ENCODE measurements at places on chromosomes 1 and 21.
A peak's percentile ranks its signal among the peaks of the same experiment; 100 is the strongest.

DNA sequence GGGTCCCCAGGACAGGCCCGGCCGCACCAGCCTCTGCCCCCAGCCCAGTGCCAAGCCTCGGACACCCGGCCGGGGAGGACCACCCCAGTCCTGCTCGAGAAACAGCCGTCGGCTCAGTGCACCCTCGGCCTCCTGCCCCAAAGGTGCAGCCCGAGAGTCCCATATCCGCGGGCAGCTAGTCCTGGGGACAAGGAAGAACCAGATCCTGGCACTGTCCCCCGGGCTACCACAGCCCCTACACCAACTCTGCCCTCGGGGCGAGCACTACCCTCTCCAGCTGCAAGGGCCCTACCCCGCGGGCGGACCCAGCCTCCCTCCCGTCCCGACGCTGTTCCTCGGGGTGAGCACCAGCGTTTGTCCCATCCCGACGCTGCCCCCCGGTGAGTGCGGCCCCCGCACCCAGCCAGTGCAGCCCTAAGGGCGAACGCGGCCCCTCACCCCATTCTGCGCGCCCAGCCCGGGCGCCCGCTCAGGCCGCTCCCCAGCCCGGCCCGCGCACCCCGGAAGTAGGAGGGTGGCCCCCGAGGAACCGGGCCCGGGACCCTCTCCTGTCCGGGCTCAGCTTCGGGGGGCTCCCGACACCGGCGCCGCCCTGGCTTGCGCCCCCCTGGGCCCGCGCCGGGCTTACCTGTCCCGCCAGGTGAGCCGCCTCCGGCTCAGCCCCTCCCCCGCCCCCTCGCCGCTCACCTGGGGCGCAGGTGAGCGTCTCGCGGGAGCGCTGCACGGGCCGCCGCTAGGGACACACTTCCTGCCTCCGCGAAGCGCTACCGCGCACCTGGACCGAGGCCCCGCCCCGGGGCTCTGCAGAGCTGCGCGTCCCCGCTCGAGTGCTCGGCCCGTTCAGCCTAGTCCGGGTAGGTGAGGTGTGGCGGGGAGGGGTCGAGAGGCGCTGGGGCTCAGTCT lies at the start of gene KDF1:
TSS of gene KDF1 (minus strand) at position 747 of the 903 bp plus-strand sequence. CDS start 8,088 bp downstream, outside the sequence.
- peak; percentile 31 for DNase-seq

DNA sequence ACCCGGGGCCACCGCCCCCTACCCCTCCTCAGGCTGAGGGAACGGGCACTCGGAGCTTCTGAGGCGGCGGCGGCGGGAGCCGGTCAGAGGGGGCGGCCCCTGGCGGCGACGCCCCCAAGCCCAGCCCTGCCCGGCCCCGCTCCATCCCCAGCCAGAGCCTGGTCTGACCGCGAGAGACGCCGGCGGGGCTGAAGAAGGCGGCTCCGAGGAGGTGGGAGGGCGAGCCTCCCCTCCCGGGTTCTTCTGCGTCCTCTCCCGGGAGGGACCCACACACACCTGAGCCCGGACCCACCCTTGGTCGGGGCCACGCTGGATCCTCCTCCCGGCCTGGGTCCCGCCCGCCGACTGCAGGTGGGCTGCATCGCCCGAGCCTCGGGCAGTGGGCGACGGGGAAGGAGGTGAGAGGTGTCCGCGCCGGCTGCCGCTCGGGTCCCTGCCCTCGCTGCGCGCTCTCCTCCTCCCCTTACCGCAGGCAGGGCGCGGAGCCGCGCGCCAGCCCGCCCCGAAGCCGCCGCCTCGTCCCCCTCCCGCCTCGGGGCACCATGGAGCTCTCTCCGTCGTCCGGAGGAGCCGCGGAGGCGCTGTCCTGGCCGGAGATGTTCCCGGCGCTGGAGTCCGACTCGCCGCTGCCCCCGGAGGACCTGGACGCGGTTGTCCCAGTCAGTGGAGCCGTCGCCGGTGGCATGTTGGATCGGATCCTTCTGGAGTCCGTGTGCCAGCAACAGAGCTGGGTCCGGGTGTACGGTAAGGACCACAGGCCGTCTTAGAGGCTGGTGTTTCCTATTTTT lies at the start of gene RASAL2:
TSS of gene RASAL2 (plus strand) at position 154 of the 788 bp plus-strand sequence. CDS start at position 543, 389 bp downstream.
- peak; percentile 45 for DNase-seq

GRCh38 chr1:203629507-203630082 lies 3.0 kb downstream of the ATP2B4 start:
- peak; percentile 68 for DNase-seq

GRCh38 chr1:33171977-33172813 lies 9.6 kb downstream of the TRIM62 start:
- no peak for DNase-seq

- no peak for DNase-seq
Observed at GRCh38 chr21:39029900-39030884, 153.1 kb downstream of the PSMG1 start.

DNA sequence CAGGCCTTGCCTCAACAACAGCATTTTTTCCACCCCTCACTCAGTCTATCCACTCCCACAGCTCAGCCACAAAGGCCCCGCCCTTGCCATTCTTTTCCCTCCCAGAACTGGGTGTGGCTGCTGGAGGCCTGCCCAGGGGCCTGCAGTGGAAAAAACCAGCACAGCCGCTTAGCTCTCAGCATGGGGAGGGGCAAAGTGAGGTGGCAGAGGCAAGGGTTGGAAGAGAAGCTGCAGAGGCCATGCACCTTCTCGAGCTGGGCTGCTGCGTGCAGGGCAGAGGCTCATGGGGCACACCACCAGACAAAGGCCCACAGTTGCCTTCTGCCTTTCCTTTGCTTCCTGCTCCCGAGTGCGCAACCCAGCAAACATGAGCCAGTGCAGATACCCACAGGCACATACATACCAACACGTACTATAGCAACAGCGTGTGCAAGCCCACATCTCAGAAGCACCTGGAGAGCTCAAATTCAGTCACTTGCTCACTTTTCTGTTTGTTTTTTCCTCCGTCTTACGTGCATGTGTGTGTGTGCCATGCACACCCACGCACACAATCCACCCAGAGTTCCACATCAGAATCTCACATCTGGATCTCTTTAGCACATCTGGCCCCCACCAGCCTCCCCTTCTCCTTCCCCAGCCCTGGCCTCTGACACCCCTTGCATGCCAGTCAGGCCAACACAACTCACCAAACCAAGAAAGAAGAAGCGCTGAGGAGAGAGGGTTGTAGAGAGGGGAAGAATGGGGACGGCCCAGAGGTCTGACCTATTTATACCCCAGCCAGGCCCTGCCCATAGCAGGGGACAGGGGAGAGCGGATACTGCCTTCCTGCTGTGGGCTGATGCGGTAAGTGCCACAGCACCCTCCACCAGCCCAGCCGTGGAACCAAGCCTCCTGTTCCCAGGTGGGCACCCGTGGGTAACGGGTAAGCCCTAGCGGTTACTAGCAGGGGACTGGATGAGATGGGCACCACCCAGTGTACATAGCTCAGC lies at the start of gene S100A4:
TSS of gene S100A4 (minus strand) at position 740 of the 989 bp plus-strand sequence. CDS start 1,012 bp downstream, outside the sequence.
- peak; percentile 83 for DNase-seq

GRCh38 chr1:4485398-4485797 lies 169.0 kb upstream of the AJAP1 start:
- DNase-seq = no peak

- DNase-seq = no peak
Observed at GRCh38 chr1:33295023-33295422, 25.9 kb downstream of the A3GALT2 start.

GRCh38 chr1:64405833-64406232 lies 64.1 kb upstream of the CACHD1 start:
- DNase-seq = no peak

DNA sequence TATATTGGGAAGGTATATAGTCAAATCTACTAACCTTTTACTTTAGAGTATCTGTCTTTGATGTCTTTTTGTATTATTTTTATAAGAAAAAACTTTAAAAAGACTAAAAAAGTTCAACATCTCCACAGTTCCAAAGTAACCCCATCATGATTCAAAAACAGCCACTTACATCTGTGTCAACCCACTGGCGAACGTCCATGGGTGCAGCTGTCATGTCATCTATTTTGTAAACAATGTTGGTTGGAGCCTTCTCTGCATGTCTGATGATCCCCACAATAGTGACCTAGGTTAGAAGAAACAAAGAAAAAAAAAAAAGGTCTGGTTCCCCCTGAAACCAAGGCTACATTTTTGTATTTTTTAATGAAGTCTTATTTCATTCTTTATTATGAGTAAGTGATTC lies 28.0 kb upstream of the SMPDL3B start:
- DNase-seq = no peak

DNA sequence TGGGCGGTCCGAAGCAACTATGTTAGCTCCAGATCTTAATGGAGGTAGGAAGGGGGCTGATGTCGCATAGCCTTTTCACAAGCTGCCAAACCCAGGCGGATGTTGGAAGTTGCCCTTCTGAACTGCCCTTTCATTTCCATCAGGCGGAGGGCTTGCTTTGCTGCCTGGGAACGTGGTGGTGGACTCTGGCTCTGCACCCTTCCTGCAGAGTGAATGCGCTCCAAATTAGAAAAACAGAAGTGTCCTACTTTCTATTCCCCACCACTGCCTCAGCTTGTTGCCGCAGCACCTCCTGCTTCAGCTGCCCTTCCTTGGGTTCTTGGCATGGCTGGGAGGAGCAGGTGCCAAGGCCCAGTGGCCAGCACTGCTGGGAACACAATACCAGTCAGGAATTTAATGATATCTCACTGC lies 60.6 kb downstream of the AK4 start:
- no peak for DNase-seq

- peak; percentile 51 for DNase-seq
Observed at GRCh38 chr1:203038217-203038741, 12.0 kb downstream of the PPFIA4 start.

GRCh38 chr1:199774433-199775089 lies 252.9 kb upstream of the NR5A2 start:
- no peak for DNase-seq

DNA sequence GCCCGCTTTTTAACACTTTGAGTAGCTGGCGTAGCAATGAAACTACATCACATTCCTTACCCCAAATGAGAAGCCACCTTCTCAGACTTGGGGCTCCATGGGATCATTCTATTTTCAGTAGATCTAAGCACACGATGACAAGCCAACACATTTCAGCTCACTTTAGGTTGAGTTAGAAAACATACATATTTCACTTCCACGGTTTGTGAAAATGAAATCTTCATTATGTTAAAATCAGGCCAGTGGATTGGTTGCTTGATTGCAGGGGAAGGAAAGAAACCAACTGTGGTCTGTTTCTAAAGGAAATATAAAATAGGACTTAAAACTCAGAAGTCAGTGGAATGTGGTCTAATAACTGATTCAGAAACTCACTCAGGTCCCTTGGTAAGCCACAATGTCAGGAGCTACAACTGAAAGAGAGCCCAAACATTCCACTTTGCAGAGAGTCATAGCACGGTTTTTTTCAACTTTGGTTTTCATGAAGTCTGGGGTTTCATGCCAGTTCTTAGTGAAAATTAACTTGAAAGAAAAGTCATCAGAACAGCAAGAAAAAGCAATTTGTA lies 82.3 kb upstream of the TIAM1 start:
- no peak for DNase-seq

GRCh38 chr1:197284966-197285365 lies 16.9 kb downstream of the CRB1 start:
- DNase-seq = no peak

DNA sequence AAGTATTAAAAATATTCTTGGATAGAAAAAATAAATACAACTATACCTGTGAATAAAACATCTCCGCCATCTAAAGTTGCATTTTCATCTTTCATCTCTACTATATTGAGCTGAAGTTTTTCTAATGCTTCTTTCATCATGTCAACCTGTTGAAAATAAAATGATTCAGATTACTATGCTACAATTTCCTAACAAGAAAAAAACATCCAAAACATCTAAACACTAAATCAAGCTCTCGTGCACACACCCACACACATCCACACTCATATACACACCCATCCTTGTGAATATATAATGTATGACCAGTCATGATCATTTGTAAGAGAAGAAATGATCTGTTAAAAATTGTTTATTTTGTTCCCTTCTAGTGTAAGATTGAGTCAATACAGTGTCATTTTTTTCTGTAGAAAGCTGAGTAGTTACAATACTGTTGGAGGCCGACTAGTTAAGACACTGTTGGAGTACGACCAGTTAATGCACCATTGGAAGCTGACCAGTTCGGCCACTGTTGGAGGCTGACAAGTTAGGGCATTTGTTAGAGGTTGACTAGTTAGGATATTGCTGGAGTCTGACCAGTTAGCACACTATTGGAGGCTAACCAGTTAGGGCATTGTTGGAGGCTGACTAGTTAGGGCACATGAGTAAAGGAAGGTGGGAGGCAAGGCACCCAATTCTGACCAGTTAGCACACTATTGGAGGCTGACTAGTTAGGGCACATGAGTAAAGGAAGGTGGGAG lies 82.4 kb upstream of the BCL10 start:
- no peak for DNase-seq

DNA sequence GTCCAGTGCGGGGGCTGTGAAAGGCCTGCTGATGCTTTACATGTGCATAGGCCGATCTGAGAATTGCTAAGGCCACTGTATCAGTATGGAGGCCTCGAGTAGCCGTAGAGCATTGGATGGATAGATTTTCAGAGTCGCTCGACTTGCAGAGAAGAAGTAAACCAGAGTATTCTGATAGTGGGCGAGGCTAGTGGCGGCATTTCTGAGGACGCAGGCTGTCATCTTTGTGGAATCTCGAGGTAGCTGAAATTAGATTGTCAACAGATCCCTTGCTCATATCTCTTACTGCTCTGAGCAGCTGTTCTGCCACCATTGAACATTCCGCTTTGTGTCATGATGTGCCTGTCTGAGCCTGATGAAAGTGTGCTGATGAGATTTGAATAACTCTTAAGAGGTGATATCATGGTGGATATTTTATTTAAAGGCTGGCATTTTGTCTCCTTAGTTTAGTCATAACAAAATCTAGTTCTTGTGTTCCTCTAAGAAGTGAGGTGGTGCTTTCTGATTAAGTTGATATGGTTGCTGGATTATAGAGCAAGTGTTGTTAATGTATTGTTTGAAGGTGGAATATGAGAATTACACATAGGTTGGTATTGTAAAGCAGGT lies 1.5 kb downstream of the KIF1B start:
- no peak for DNase-seq

GRCh38 chr21:43303275-43304178 lies 123.4 kb downstream of the SIK1 start:
- peak; percentile 7 for DNase-seq

DNA sequence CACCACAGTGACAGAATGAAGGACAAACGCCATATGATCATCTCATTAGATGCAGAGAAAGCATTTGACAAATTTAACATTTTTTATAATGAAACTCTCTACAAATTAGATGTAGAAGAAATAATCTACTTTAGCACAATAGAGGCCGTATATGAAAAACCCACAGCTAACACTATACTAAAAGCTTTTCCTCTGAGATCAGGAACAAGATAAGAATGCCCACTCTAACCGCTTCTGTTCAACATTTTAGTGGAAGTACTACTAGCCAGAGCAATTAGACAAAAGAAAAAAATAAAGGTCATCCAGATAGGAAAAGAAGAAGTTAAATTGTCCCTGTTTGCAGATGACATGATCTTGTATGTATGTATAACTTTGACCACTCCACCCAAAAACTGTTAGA lies 109.7 kb downstream of the SLC35F3 start:
- DNase-seq = peak; percentile 20
